ENCODE measurements at places on chromosomes 16 and 17.

- DNase-seq = no peak
Measured at GRCh38 chr16:1923299-1924034, 5.3 kb upstream of the HS3ST6 start.

DNA sequence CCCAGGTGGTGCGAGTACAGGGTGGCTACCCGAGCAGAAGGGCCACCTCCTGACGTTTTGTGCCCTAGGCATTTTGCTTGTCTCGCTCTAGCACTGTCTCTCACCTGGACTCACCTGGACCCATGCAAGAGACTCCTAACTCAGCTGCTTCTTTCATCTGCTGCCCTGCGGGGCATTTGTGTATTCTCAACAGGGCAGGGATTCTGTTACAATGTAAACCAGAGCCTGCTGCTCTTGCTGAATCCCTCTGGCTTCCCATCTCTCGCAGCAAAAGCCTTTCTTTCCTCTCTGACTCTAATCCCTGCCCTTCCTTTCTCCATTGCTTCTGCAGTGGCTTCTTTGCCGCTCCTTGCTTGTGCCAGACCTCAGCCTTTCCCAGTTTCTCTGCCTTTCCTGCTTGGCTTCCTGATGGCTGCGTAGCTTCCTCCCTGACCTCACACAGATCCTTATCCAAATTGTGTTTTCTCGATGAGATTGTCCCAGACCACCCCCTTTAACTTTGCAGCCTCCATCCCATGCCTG lies 10.2 kb downstream of the ARSG start:
- no peak for DNase-seq

DNA sequence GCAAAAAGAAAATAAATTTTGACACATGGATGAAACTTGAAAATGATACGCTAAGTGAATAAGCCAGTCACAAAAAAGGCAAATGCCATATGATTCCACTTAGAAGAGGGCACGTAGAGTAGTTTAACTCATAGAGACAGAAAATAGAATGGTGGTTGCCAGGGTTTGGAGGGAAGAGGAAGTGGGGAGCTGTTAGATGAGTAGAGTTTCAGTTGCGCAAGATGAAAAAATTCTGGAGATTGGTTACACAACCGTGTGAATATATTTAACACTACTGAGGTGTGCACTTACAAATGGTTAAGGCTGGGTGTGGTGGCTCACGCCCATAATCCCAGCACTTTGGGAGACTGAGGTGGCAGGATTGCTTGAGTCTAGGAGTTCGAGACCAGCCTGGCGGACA lies 93.4 kb upstream of the TMEM132E start:
- DNase-seq = no peak

DNA sequence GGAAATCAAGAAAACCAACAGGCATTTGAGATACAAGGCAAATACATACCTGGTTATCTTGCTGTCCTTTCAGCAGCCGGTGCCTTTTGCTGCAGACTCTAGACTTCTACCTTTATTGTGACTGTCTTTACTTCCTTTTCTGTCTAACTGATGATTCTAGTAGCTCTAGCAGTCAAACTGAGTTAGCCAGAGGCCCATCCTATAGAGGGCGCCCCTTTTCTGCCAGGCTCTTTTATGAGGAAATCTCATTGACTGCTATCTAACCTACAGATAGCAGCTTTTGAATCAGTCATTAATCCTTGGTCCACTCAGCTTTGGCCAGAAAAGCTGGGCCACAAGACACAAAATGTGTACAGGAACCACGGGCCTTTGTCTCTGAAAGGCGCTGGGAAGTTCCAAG lies 87.5 kb upstream of the WSB1 start:
- DNase-seq = no peak

GRCh38 chr17:17445296-17445924 lies 31.4 kb upstream of the MED9 start:
- no peak for DNase-seq

DNA sequence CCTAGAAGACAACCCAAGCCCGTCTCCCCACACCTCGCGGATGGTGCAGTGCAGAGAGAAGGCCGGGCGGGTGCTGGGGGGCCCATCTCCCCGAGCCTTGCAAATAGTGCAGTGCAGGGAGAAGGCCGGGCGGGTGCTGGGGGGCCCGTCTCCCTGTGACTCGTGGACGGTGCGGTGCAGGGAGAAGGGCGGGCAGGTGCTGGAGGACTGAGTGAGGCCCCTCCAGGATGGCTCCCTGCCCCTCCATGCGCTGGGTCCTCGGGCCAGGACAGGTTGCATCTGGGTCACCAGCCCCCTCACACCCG lies 40.0 kb upstream of the ACSF3 start:
- no peak for DNase-seq

All from stimulated activated CD8-positive, alpha-beta memory T cell treated with anti-CD3 and anti-CD28 coated beads, Interleukin-4, amount 100 ng/mL, for 24 hours (primary cell).